ENCODE measurements at places on chromosomes 12 and 14.

GRCh38 chr14:76050797-76051392, 65.3 kb downstream of the IFT43 start:
- peak; percentile 74 for DNase-seq

GRCh38 chr14:103019826-103020225, 37.5 kb downstream of the CDC42BPB start:
- no peak for DNase-seq

GRCh38 chr12:93242154-93242972, 135.4 kb upstream of the NUDT4 start:
- DNase-seq: no peak

DNA sequence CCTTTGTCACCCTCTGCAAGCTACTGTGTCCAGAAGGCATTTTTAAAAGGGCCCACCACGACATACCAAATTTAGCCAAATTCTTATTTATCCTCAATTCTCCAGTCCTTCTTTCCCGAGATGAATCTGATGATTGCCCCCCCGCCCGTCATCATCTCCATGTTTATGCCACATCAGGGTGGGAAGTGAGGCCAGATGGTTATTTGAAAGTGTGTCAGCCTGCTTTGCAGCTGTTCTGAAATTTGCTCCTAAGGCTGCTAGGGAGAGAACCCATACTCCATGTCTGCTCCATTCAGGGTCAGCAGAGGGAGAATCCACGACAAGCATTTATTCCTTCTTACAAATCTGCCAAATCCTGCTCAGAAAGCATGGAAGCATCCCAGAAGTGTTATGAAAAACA, 337.8 kb downstream of the ADAMTS20 start:
- no peak for DNase-seq

GRCh38 chr12:126989532-126989931, 1277.4 kb upstream of the TMEM132C start:
- no peak for DNase-seq

- no peak for DNase-seq
Measured at GRCh38 chr12:31737763-31738162, 8.9 kb upstream of the AMN1 start.

GRCh38 chr14:74501135-74501614, 7.6 kb downstream of the ISCA2 start:
- DNase-seq: peak; percentile 47

GRCh38 chr12:117159674-117160073, 30.6 kb downstream of the FBXO21 start:
- no peak for DNase-seq

DNA sequence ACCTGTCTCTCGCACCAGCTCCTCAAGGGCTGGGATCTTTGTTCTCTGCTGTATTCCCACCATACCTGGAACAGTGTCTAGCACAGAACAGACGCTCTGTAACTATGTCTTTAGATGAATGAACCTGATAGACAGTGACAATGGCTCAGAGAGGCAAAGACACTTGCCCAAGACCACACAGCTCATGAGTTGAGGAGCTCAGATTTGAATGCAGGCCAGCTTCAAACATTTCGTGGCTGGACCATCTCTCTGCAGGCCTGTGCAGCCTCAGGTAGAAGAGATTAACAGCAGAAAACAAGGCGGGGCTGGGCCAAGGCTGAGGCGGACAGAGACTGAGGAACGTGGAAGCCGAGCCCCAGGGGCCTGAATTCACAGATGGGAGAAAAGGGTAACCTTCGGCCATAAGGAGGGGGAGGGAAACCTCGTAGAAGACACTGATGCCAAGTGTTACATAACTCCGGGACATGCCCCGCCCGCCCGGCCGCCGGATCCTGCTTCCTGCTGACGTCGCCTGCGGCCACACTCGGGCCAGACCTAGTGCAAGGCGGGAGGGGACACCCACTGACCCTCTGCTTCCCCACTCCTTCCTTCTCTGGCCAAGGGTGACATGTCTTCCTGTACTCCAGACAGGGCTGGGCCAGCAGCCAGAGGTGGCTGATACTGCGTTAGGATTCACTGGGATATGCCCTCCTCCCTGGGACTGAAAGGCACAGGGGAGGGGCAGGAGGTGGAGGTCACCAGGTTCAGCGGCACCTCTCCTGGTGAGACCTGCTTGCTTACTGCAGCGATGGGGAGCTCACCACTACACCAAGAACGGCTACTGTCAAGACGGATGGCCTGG, 86.8 kb downstream of the RFLNA start:
- no peak for DNase-seq

GRCh38 chr12:30755395-30755762, 628 bp upstream of the CAPRIN2 start:
- no peak for DNase-seq

DNA sequence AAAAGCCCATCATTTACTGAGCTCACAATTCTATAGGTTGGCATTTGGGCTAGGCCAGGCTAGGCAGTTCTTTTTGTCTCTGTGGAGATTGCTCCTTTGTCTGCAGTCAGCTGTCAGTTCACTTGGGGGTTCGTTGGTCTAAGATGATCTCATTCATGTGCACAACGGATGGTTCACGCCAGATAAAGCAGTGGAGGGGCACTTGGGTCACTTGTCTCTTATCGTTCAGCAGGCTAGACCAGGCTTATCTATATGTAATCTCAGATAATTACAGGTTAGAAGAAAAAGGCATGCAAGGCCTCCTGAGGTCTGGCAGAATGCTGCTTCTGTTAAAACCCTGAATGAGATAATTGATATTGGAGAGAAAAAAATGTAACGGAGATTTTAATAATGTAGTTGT, 119.0 kb upstream of the ATP2B1 start:
- peak; percentile 72 for DNase-seq

- no peak for DNase-seq
Measured at GRCh38 chr14:69986336-69986735, 107.1 kb downstream of the SMOC1 start.

DNA sequence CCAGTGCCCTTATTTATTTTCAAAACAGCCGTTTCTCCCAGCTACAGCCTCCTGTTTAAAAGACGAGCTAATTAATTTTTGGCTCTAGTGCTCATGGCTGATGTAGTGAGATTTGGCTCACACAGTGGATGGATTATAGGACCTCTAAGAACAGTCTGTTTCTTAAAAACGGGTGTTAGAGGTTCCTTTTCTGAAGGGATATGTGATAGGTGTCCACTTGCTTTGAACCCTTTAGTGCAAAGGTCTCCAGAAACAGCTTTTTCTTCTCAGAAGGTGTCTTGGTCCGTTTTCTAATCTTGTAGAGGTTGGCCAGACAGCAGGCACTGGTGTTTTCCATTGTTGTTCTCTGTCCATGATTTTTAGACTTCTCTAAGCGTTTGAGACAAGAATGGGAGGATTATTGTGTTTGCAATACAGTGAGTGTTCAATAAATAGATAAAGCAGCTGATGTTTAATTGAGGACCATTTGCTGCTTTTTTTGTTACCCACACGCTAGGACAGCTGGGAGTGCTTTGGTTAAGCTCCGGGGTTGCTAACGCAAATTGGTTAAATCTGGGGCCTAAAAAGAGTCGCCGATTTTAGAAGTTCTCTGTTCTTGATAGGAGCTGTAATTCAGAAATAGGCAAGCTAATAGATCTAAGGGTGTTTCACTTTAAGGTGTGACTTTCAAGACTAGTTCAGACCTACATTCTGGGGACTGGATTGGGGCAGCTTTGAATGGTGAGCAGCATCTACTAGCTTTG, 1.0 kb downstream of the BORCS5 start:
- peak; percentile 56 for DNase-seq

Data from hematopoietic multipotent progenitor cell treated with erythropoietin and hydrocortisone succinate and interleukin-3 and kit ligand, for 8 days (in vitro differentiated cells).